Amygdala (tissue), 56 donors: ENCODE measurements at places on chromosomes 11 and 22.

DNA sequence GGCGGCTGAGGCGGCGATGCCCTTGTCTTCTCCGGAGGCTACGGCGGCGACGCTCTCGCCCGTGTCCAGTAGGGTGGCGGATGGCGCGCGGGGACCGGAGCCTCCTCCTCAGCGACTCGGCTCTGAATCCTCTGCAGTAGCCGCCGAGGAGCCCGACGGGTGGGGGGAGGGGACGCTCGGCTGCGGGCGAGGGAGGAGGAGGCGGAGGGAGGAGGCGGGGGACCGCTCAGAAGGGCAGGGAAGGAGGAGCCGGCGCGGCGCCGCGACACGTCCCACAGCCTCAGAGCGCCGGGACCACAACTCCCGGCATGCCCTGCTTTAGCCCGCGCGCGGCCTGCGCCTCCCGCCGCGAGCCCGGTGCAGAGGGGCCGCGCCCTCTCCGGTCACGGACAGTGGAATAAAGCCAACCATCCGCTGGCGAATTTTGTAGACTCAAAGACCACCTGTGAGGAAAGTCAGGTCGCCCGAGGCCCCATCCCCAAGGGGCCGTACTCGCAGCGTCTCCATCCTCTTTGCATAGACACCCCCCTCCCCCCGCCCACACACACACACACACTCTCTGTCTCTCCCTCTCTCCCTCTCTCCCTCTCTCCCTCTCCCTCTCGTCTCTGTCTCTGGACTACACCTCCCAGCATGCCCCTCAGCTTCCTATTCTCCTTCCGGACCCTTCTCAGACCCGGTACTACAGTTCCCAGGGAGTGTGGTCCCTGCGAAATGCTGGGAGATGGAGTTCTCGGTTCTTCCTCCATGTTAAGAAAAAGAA is at the start of gene FAM168A:
Gene FAM168A (minus strand): TSS at position 157 of the 763 bp plus-strand sequence. CDS start 129,638 bp downstream, outside the sequence.
- peak; percentile 96 for DNase-seq

GRCh38 chr11:11217929-11218628 is 135.0 kb downstream of the CSNK2A3 start:
- DNase-seq = no peak

DNA sequence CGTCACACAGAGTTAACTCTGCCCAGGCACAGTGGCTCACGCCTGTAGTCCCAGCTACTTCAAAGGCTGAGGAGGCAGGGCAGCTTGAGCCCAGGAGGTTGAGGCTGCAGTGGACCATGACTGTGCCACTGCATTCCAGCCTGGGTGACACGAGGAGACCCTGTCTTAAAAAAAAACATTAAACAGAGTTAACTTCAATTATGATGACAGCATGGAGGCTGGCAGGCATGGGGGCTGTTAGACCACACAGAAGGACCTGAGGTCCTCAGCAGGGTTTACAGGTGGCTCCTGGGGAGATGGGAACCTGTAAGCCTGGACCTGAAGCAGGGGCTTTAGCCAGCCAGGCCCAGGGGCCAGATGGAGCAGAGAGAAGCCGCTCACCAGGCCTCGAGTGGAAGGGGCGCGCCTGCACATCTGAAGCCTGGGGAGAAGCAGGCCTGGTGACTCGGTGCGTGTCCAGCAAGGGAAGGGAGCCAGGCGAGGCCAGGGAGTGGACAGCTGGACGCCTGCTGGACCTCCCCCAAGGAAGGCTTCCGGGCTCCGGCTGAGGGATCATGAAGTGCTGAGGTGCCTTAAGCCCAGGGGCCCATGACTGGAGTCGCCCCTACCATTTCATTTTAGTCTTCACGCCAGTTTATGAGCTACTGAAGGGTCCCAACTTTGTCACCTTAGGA is 25.3 kb downstream of the RPUSD4 start:
- no peak for DNase-seq

DNA sequence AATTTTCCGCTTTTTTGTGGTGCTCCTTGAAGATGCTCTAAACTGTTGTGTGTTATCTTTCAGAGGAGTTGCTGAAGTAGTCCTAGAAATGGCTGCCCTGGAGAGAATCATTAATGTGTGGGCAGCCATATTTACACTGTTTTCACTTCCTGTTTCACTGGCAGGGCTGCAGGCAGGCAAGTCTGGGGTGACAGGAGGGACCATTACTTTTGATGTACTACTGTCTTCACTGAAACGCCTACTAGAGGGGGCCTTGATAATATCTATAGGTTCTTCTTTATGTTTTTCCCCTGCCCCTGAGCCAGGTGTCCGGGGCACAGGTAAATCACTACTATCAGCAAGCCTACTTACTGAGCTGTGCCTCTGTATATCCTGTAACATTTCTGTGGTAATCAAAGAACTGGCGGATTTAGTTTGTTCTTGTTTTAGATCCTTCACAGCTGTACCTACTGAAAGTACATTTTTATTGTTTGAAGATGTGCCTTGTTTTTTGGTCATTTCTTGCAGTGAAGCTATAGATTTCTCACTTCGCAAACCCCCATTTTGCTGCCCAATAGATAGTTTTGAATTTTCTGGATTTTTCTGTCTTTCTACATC is 39.7 kb downstream of the ACAT1 start:
- no peak for DNase-seq

DNA sequence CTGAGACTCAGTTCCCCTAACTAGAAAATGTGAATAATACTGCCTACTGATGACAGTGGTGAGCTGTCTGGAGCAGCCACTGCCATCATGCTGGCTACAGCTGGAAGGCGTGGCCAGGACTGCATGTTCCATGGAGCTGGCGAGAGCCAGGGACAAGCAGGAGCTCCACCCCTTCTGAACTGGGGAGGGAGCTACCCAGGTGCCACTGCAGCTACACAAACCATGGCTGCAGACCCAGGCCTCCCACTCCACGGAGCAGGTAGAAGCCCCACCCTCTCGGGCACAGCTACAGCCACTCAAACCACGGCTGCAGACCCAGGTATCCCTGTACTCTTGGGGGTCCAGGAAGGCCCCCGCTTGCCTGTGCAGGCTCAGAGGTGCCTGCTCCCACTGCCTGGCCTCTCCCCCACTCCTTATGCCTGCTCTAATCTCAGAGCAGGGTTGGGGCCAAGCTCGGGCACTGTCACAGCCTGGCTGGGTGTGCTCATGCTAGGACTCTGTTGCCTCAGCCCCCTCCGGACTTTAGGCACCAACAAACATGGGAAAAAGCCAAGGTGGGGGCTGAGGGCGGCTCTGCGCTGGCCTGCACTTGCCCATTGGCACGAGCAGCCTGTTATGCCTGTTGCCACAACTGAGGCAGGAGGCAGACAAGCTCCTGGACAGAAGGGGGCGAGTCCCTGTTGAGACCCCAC is 51.7 kb downstream of the RAB30 start:
- DNase-seq = no peak

GRCh38 chr11:44443836-44444769 is 121.4 kb upstream of the CD82 start:
- no peak for DNase-seq

DNA sequence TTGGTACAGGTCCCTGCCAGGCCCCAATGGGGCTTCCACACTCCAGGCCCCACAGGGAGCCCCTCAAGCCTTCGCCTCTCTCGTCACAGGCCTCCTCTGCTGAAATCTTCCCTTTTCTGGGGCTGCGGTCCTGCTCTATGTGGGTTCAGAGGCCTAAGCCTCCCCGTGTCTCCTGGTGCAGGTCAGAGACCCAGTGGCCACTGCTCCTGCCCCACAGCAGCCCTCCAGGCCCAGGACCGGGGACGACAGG is 5.9 kb upstream of the IFITM3 start:
- DNase-seq = no peak
